GM20000 (cell line): ENCODE measurements at places on chromosomes 7 and 10.

DNA sequence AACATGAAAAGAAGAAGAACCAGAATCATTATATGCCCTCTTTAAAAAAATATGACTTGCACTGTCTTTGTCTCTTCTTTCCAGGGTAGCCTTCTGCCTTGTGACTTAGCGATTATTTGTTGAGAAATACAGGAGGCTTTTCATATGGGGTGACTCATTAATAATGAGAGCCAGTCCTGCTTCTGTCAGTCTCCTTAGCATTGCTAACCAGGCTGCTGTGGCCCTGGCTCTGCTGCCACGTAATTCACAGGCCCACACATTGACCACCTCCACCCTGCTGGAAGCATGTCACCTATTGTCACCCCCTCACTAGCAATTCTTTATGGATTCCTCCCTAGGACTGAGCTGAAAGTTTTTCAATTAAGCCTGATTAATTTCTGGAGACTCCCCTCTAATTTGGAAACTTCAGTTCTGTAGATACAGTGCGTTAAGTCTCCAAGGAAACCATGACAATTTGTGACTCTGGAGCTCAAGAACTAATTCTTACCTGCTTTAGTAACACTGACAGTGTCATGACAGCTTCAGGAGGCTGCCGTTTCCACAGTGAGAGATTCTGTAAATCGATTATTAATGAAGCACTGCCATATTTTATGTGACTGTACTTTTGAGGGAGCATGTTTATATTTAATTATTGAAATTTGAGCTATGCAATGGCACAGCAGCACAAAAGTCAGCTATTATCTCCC is 267.9 kb upstream of the SP8 start:
- DNase-seq: no peak

DNA sequence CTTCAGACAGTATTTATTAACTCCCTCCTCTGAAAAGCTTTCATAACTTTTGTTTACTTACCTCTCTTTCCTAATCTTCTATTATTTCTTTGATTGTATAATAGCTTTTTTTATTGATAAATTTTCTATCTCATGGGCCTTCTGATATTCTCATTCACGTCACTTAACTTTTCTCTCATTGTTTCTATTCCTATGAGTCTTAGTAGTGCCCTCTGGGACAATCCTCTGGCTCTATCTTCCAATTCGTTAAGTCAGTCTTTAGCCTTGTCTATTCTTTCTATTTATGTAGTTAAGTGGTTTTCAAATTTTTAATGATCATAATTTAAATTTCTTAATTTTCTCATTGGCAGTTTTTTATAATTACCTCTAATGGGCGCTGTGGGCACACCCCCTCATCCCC is 6.4 kb upstream of the ELMO1 start:
- no peak for DNase-seq

GRCh38 chr10:127193125-127193524 is 3.3 kb downstream of the INSYN2A start:
- no peak for DNase-seq

DNA sequence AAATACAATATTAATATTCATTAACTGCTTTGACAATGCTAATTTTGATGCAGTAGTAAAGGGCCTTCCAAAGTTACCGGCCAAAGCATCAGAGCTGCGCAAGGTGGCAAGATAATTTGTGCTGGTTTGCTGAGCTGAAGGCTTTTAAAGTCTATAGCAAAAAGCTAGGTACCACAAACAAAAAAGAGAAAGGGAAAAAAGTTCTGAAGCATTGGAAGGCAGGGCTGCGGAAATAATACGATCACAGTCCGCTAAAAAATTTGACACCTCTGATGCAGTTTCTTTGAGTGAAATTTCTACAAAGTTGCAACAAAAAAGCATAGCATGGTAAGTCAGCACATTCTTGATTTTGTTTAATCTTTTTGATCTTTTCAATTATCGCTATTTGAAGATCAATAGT is 175.6 kb downstream of the TCF7L2 start:
- no peak for DNase-seq

GRCh38 chr7:140679186-140679585 is 6.4 kb downstream of the ADCK2 start:
- DNase-seq: no peak

DNA sequence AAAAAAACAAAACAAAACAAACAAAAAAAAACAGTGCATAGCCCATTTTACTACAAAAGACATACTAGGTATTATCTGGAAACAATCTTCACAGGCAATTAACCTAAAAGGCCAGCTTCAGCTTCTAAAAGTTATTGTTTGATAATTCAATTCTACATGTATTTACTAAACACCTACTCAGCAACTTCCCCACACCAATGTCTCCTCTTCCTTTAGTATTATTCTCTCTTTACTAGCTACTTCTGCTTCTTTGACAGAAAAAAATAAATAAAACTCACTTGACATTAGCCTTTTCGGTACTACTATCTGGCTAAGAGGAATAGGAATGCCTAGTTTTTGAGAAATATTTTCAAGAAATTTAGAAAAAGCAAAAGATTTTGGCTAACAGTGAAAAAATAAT is 2.8 kb downstream of the TM9SF3 start:
- DNase-seq: no peak

- no peak for DNase-seq
Observed at GRCh38 chr7:85125651-85126131, 61.2 kb downstream of the SEMA3D start.

DNA sequence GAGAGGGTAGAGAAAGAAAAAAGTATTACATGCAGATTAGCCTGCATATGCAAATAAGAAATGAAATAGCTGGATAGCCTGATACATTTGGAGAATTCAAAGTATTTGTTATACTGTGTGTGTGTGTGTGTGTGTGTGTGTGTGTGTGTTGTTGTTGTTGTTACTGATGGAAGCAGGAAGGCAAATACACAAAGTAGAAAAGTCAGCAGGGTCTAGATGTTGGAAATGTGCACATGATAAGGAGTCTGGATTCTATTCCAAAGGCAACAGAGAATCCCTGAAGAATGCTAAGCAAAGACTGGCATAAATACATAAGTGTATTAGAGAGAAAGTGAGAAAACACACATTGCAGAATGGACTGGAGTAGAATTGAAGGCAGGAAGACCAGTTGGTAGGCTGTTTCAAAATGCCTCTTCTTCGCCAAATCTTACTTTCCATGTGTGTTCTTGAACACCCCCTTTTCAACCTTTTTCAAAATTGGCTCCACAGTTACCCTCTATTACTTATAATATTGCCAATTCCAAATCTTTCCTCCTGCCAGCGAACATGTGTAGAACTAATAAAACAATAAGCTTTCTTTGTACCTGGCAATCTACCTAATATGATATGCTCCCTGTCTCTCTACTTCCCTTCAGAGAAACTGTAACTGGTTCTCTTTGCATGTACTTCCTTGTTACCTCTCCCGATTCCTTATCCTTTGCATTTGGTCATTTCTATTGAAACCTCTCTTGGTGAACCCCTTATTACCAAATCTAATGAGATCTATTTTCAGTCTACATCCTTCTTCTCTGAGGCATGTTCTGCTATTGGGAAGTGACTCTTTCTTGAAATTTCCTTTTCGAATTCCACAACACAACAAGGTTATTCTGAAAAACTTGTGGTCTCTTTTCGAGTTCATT is 6.2 kb downstream of the CPED1 start:
- no peak for DNase-seq

DNA sequence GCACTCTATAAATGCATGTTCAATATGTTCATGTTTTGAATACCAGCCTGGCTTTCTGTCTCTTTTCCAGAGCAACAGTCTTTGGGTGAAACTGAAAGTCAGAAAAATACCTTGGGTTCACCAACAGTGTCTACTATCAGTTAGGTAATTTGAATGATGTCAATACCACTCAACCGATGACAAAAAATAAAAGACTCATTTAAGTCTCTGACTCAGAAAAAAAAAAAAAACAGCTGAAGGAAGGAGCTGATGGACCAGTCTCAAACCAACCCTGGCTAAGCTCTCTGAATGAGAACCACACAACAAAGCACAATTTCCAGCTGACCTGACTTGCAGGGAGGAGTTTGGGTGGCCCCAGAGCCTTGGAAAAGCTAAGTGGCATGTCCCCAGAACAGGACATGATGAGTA is 42.5 kb downstream of the ABLIM1 start:
- DNase-seq: peak; percentile 37

DNA sequence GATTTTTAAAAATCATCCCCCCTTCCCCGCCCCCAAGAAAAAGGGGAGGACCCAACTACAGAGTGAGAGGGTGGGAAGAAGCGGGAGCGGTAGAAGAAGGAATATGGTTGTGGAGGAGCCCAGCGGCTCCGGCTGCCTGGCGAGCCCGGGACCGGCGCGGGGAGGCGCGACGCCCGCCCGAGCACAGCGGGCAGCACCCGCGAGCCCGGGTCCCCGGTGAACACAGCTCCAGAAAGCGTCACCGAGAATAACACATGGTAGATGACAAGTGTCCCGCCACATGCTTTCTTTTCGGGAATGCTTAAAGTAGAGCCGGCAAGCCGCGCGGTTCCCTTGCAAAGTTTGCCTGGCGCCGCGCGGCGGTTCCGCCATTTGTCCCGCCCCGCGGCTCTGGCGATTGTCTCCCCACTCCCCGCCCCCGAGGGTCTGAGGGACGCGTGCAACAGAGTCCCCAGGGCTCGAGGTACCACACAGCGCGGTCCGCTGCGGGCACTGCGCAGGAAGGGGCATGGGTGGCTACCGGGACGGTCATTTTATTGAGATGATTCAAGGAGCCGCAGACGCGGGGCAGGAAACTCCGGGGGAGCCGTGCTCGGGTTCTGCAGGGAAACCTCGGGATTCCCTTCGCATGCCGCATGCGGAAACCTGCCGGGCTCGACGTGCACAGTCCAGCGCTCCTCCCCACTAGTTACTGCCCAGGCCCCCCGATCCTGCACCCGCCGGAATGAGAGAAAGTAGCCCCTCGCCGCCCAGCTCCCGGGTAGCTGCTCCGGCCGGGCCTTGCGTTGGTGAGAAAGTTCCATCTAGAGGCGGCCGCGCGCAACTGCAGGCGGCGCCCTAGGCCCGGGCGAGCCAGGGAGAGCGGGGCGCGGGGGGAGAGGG is 781 bp upstream of the GRM8 start:
- peak; percentile 84 for DNase-seq

DNA sequence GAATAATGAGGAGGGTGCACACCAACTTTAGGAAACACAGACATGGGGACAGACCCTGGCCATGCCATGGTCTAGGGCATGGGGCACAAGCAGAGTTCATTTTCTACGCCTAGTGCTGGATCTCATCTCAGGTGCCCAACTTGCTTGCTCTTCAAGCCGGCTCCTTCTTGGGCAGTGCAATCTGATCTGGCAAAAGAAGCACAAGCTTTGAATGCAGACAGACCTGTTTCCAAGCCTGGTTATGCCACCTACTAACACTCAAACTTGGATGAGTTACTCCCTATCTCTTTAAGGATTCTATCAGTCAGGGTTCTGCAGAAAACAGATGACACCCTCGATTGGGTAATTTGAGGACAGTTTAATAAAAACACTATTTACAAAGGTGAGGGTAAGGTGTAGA is 34.9 kb upstream of the WAPL start:
- DNase-seq: no peak

DNA sequence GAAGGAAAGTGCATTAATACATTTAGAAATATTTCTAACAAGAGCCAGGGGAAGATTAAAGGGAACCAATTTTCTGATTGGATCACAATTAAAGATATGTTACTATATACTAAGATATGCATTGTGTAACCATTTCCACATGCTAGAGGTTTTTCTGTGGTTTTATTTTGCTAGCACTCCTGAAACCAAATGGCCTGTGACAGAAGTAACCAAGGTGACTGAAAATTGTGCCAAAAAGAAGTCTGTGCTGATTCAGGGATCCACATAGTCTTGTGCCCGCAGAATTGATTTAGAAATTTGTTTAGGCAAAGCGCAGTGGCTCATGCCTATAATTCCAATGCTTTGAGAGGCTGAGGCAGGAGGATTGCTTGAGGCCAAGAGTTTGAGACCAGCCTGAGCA is 1.8 kb downstream of the CC2D2B start:
- no peak for DNase-seq

DNA sequence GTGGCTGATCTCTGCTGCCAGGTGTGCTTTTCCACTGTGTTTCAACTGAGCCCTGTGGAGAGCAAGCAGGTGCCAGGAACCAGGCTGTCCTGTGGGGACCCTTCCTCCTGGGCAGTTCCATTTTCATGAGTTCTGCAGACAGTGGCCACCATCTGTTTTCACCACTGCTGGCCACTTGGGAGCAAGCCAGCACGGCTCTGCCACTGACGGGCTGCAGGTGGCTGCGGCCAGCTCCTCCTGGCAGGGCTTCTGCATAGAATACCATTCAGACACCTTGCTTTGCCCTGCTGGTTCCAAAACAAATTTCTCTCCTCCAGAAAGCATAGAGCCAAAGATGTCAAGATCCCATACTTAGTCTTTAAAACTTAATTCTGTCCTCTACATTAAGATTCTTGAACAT is 48.3 kb downstream of the LANCL2 start:
- DNase-seq: no peak

DNA sequence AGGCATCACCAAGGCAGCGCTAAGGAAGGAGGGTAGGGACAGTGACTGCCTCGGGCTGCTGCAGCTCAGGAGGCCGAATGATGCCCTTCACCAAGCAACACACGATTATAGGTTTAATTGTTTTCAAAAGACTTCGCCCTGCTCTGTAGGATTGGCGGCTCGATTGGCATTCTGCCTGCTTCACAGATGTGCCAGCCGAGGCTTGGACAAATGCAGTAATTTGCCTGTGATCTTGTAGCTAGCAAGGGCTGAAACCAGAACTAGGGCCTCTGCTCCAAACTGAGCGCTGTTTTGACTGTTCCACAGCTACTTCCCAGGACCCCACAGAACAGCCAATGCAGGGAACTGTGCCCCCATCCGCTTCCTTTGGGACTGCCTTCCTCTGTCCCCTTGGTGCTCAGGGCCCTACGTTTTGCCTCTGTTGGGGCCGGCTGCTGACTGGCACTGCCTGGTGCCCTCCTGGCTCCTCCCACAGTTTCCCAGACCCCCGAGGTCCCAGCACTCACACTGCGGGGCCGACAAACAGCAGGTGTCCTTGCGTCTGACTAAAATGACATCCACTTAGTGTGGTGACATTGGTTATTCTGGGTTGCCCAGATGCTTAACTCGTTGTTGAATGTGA is 62.6 kb upstream of the EN2 start:
- no peak for DNase-seq

DNA sequence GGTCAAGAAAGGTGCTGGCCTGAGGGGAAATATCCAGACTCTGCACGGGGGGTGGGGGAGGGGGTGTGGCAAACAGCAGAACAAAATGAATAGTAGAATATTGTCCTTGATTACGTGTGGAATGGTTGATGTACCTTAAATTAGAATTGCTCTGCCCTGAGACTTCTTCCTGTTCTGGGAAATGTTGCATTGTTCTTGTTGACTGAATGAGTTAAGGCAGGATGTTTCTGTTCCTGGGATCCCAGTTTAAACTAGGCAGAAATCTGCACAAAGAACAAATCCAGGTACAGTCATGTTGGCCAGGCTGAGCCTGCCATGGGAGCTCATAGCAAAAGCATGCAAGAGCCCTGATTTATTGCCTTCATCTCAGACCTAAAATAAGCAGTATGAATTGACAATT is 558.7 kb upstream of the VSTM2A start:
- no peak for DNase-seq

- no peak for DNase-seq
Observed at GRCh38 chr10:16652154-16652553, 130.5 kb upstream of the C1QL3 start.

GRCh38 chr10:71285180-71285545 is 33.9 kb upstream of the SLC29A3 start:
- DNase-seq: peak; percentile 75
